ENCODE measurements at places on chromosomes 2 and 18. TPM values are rescaled to one million over a fixed set of nuclear protein-coding genes. Genes with fewer than 3 reads are reported as not detected.
A peak's percentile ranks its signal among the peaks of the same experiment; 100 is the strongest.

CXCR1 gene
- 0.16 TPM for total RNA-seq

DNAJC5G gene
- total RNA-seq, result 57.9 TPM

GRCh38 chr2:215841175-215841816, 172.1 kb downstream of the MREG start:
- no peak for DNase-seq

POTEE gene
- 127 TPM for total RNA-seq

DNA sequence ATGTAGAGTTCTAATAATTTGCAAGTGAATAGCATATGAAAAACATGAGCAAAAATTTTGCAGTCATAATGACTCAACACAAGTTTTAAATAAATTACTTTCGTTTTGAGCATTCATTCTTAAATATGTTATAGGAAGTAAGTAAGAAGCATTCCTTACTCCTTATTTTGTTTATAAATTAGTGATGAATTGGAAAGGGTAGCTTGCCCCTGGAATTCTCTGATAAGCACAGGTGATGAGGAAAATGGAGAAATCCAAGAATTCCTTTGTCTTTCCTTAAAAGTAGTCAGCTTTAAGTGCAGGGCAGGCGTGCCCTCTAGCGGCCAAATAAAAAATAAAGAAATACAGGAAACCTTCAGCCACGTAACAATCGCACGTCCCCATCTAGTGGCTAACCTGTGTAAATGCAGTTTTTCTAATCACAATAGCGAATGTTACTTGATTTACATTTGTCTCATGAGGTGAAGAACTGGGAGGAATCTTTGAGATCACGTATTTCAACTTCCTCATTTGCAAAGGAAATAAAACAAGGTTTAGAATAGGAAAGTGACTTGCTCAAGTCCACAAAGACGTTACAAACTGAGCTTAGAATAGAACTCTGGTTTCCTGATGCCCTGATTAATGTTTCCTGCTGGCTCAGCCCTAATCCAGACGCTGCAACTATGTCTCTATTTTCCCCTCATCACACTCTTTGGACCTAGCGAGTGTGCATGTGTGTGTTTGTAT, 47.2 kb upstream of the ZNG1B start:
- peak; percentile 77 for DNase-seq

DNA sequence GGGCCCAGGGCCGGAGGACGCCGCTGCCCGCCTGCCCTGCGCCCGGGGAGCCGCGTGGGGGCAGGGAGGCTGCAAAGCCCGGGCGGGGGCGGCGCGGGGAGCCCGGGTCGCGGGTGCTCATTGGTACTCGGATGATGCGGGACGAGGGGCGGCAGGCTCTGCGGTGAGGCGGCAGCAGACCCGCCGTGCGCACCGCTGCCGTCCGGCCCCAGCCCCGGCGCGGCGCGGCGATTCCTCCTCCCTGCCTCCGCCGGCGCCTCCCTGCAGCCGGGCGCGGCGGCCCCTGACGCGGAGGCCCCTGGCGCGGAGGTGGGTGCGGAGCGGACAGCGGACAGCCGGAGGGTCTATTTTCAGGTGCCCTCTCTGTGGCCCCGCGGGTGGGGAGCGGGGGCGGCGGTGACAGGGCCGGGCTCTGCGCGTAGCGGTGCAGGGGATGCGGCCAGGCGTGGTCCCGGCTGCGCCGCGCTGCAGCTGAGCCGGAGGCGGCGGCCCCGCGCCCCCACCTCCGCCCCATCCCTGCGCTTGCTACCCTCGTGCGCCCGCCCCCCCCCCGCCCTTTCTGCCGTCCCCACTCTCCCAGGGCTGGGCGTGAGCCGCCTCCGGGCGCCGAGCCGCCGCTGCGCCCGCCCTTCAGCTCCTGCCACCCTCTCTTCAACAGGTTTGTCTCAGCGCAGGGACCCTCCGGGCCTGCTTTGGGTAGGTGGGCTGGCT, 640 bp downstream of the SPTBN1 start:
- peak; percentile 44 for DNase-seq
